Daoy (cell line): ENCODE measurements at places on chromosomes 3 and 15. TPM values are rescaled to one million over a fixed set of nuclear protein-coding genes. Genes with fewer than 3 reads are reported as not detected.

GRCh38 chr15:34699968-34700640 is 54.7 kb downstream of the GJD2 start:
- no peak for DNase-seq

DNA sequence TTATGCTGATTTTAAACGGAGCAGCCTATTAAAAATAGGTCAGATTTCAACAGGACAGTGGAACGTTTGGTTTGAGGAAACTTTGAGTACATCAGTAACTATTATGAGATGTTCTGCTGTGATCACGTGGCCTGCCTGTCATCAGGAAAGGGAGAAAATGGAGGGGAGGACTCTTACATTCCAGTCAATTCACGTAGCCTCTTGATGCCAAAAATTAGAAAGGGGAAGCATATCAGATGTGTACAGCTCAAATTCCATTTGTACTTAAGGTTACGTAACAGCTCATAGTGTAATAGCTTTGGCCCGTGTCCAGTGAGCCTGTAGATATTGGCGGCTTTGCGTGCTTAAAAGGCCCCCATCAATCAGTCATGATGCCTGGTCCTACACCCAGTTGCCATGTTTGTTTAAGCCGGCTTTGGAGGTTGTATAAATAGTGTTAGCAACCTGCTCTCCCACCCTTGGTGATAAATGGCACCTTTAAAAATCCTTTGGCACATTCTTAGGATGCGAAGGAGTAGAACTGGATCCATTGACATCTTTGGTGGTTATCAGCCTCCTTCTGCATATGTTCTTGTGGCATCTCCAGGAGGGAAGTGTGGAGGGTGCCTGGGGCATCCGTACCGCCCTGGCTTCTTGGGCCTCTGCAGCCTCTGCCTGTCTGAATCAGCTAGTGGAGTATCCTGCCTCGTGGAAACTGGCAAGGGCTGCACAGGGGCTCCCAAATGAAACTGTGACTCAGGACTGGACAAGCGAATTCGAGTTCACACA is 163.9 kb downstream of the THSD4 start:
- peak; percentile 94 for DNase-seq

- DNase-seq: no peak
These were observed 1220.6 kb upstream of the CADM2 start for GRCh38 chr3:83738202-83738601.

DNA sequence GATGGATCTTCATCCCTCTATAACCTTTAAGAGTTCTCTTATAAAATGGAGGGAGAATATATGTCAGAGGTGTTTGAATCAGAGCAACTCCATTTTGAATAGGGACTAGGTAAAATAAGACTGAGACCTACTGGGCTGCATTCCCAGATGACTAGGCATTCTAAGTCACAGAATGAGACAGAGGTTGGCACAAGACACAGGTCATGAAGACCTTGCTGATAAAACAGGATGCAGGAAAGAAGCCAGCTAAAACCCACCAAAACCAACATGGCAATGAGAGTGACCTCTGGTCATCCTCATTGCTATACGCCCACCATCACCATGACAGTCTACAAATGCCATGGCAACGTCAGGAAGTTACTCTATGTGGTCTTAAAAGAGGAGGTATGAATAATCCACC is 211.0 kb downstream of the GBE1 start:
- no peak for DNase-seq

FBXW12 gene
- total RNA-seq: not detected in 2 replicates

DNA sequence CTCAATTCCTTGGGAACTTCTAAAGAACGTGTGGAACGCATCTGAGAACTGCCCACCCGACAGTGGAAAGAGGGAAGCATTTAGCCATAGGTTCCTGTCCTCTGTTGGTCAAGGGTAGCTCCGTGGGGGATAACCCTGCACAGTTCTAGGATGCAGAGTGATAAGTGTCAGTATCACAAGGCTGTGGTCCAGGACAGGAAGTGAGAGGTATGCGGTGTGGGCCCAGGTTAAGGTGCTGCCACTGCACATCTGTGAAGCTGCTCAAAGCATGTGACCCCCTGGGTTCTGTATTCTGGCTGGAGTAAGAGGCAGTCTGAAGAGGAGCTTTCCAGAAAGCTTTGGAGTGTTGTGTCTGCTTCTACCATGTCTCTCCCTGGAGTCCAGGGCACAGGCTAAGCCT is 51.7 kb upstream of the HES1 start:
- DNase-seq: no peak

LYZL4 gene
- total RNA-seq: 0.23 TPM in 1 of 2 replicates, not detected in the other

IL17RC gene
- total RNA-seq: 6.7 and 9.5 TPM in 2 replicates

DNA sequence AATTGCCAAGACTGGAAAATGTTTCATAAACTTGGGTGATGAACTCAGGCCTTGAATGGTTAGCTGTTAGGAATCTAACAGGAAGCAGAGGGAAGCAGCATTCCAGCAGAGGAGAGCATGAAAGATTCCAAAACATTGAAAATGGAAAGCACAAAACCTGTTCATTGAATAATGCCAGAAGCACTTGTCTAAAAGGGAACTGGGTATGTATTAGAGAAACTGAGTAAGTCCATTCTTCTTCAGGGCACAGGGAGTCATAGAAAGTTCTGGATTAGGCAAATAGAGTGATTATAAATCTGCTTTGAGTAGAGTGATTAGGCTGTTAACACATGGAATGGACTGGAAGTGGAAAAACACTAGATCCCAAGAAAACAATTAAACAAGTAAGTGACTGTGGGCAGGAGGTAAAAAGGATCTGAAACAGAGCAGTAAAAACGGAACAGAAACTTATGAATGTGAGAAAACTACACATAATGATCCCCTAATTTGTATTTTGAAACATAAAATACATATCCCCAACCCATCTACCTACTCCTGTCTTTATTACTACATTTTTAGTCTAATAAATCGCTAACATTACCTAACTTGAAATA is 343.4 kb downstream of the TBC1D5 start:
- DNase-seq: no peak

PLA1A gene
- total RNA-seq: not detected in 2 replicates
